Nasal cavity respiratory epithelium epithelial cell of viscerocranial mucosa (primary cell): ENCODE measurements at places on chromosomes 4 and X. TPM values are rescaled to one million over a fixed set of nuclear protein-coding genes. Genes with fewer than 3 reads are reported as not detected.

MAGEA2 gene
- not detected in 2 replicates for total RNA-seq

SLC4A4 gene
- under 0.01 and 0.21 TPM in 2 replicates for total RNA-seq

NXF3 gene
- total RNA-seq, result under 0.01 TPM in 1 of 2 replicates, not detected in the other

MGARP gene
- total RNA-seq, result 0.21 and 0.34 TPM in 2 replicates
